ENCODE measurements at places on chromosomes 5 and 9. TPM values are rescaled to one million over a fixed set of nuclear protein-coding genes. Genes with fewer than 3 reads are reported as not detected.

Gene FOXD4L4
- total RNA-seq, result 0.15 TPM

Gene WNT8A
- 0.25 TPM for total RNA-seq

Gene PCDHAC2
- total RNA-seq, result 1.9 TPM

Gene IL11RA
- 11.4 TPM for total RNA-seq

- H3K27me3 ChIP-seq, result no peaks in the 10 kb centered on the region
- no peak overlapping the region for H3K27ac ChIP-seq
- H3K4me3 ChIP-seq, result no peak overlapping the region
- no peaks in the 10 kb centered on the region for H3K36me3 ChIP-seq
- no peak for DNase-seq
Measured at GRCh38 chr5:103862398-103862797, 299.8 kb upstream of the NUDT12 start.

DNA sequence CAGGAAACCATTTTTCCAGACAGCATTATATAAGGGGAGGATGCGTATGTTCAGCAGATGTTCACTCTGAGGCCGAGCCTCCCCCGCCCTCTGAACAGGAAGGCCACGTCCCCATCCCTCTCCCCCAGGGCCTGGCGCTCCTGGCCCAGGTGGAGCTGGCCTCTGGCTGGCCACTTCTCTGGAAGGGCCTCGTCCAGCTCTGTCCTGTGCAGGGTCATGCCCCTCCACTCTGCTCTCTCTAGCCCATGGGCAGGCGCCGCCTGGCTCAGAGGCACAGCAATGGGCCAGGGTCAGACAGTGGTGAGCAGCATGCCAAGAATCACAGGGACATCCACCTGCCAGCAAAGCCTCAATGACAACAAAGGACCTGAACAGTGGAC, 34.2 kb downstream of the ADAMTS2 start:
- H3K4me3 ChIP-seq, result no peak overlapping the region
- no peak for DNase-seq
- H3K27ac ChIP-seq, result no peak overlapping the region
- no peaks in the 10 kb centered on the region for H3K36me3 ChIP-seq
- H3K4me1 ChIP-seq, result no peaks in the 10 kb centered on the region
- no peaks in the 10 kb centered on the region for H3K27me3 ChIP-seq

- DNase-seq, result no peak
- H3K27me3 ChIP-seq, result no peaks in the 10 kb centered on the region
- H3K27ac ChIP-seq, result peak overlapping the region; percentile 82
Measured at GRCh38 chr5:116394186-116394867, 180.3 kb downstream of the SEMA6A start.

DNA sequence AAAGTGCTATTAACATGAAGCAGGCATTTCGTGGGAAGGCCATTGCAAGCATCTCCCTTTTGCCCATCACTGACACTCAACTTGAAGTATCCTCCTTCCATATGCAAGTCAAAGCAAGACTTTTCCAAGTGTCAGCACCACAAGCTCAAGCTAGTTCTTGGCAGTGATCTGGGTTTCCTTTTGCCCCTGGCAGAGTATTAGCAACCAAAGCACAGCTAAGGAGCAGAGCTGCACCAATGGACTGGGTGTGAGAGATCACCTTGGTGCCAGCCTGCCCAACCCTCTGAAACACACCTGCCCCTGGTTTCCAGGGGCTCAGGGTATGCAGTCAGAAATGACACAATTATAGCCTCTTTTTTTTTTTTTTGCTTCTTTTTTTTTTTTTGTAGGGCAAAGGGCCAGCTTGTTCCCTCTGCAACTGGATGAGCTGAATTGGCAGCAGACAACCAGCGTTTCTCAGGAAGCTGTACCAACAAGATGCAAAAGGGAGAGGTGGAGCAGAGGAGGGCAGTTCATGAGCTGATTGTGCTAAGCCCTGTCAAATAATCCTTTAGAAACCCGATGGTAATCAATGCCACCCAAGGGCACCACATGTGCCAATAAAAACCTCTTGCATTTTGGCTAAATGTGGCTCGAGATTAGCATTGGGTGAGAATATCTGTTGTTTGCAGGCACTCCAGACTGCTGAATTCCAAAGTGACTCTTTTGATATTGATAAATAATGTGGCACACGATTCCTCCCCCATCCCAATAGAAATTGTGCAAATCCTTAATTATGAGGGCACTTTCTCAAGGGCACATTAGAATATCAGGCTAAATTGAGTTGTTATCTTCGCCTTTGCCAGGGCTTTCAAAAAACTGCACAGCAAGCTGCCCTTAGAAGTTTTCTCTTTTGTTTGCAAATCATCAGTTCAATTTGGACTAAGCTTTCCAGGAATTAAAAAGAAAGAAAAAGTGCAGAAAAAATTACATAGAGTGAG, 192.4 kb downstream of the GAS1 start:
- no peaks in the 10 kb centered on the region for H3K36me3 ChIP-seq
- no peak overlapping the region for H3K27ac ChIP-seq
- no peaks in the 10 kb centered on the region for H3K27me3 ChIP-seq
- no peak overlapping the region for H3K4me3 ChIP-seq
- peaks cover 5% of the 10 kb centered on the region for H3K4me1 ChIP-seq

- H3K27ac ChIP-seq, result no peak overlapping the region
- DNase-seq, result no peak
- H3K27me3 ChIP-seq, result peaks cover 33% of the 10 kb centered on the region
- peaks cover 6% of the 10 kb centered on the region for H3K4me1 ChIP-seq
- no peak overlapping the region for H3K4me3 ChIP-seq
Measured at GRCh38 chr5:316210-317085, 5.1 kb upstream of the AHRR start.

- H3K4me3 ChIP-seq, result no peak overlapping the region
- peak; percentile 75 for DNase-seq
- no peaks in the 10 kb centered on the region for H3K36me3 ChIP-seq
- peaks cover 98% of the 10 kb centered on the region for H3K4me1 ChIP-seq
Measured at GRCh38 chr5:107466233-107466769, 204.4 kb downstream of the EFNA5 start.

DNA sequence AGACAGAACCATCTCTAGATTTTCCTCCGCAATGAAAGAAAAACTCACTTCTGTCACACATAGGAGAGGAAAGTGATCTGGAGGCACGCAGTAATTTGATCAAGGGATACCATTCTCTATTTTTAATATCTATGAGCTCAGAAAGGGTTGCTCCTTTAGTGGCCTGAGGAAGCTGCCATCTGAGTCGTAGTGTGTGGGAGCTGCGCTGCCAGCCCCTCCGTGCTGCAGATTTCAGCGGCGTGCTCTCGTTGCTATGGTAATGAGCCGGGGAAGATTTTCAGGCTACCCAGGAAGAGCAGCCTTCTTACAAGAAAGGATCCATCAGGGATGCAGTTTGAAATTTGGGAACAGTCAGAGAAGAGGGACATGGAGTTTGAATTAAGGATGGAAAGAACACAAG, 17.1 kb upstream of the GOLM1 start:
- no peak overlapping the region for H3K27ac ChIP-seq
- H3K27me3 ChIP-seq, result no peaks in the 10 kb centered on the region

GRCh38 chr9:11192993-11193392, 580.2 kb upstream of the PTPRD start:
- DNase-seq, result no peak
- H3K4me1 ChIP-seq, result no peaks in the 10 kb centered on the region
- no peaks in the 10 kb centered on the region for H3K27me3 ChIP-seq
- no peak overlapping the region for H3K27ac ChIP-seq

DNA sequence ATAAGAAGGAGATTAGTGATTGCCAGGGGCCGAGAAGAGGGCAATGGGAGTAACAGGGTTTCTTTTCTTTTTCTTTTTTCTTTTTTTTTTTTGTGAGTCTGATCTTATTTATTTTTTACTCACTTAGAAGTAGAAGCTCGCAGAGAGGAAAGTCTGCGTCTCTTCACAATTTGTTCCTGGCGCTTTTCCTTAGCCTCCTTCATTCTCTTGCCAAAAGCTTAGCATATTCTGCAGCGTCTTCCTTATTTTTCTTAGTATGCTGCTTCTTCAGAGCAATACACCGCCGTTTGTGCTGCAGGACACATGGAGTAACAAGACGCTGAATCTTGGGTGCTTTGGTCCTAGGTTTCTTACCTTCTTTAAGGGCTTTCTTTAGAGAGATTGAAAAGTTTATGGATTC, 30.3 kb upstream of the DENND4C start:
- H3K4me3 ChIP-seq, result no peak overlapping the region
- H3K27ac ChIP-seq, result no peak overlapping the region
- no peaks in the 10 kb centered on the region for H3K36me3 ChIP-seq

GRCh38 chr9:105131981-105132380, 112.5 kb upstream of the SLC44A1 start:
- H3K36me3 ChIP-seq, result no peaks in the 10 kb centered on the region
- no peak overlapping the region for H3K4me3 ChIP-seq
- H3K27me3 ChIP-seq, result no peaks in the 10 kb centered on the region
- no peak for DNase-seq
